ENCODE measurements at places on chromosomes 16 and 17. TPM values are rescaled to one million over a fixed set of nuclear protein-coding genes. Genes with fewer than 3 reads are reported as not detected.

DNA sequence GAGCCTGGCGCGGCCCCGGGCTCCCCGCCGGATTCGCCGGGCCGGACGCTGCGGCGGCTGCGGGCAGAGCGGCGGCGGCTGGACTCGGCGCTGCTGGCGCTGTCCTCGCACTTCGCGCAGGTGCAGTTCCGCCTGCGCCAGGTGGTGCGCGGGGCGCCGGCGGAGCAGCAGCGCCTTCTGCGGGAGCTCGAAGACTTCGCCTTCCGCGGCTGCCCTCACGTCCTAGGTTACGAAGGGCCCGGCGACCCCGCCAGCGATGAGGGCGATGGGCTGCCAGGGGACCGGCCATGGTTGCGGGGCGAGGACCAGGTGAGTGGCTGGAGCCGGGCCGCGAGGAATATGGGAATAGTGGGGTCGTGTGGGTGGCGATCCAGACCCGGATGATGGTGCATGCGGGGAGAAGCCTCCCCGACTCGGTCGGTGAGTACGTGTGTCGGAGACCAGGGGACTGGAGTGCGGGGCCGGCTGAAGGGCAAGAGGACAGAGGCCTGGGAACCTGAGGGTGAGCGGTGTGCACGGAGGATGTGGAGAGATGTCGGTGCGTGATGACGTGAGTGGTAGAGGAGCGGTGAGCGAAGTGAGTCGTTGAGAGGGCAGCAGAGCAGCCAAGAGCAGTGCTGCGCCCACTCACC, 517 bp downstream of the RUNDC1 start:
- peak; percentile 67 for DNase-seq

DNA sequence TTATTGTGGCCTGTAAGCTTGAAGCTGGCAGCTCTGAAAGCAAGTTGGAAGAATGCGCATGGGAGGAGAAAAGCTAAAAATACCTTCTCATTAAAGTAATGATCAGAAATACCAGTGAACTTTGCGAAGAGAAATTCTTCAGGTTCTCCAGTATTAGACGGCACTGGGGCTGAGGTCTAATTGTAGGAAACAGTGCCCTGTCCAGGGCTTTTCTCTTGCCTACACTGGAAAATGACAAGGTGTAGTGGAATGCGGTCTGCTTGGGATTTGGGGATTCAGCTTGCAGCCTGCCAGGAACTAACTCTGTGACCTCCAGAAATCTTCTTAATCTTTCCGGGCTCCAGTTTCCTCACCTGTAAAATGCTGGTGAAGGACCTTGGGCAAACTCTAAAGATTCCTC, 53.3 kb upstream of the KCNJ16 start:
- DNase-seq: peak; percentile 62

DNA sequence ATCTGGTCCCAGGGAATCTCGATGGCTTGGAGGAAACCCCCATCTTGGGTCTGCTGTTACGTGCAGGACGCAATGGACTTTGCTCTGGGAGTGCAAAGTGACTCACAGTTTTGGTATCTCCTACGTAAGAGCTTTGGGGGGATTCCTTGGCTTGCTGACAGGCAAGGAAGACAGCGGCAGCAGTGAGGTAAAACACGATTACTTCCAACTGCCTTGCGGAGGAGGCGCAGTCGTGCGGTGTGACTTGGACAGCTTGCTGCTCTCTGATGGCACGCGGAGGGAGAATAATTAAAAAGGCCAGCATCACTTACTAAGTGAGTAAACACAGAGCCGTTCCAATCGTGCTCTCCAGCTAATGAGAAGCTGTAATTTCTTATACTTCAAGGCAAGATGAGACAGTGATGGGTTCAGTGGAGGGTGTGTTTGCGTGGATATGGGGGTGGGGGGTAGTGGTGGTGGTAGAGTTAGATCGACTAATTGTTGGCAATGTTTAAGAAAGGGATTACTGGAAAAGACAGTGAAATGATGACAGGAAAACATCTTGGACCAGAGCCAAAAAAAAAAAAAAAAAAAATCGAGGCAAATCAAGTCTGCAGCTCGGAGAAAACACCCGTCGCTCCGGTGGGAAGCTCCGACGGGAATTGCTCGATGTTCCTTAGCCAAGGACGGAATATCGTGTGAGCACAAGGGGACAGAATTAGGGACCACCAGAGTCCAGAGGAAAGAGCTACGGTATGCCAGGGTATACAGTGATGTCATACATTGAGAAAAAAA, 184.8 kb upstream of the ZFHX3 start:
- peak; percentile 24 for DNase-seq

GRCh38 chr17:48499735-48500434, 30.9 kb downstream of the HOXB1 start:
- no peak for DNase-seq

- no peak for DNase-seq
Measured at GRCh38 chr16:1375741-1376410, 24.1 kb downstream of the GNPTG start.

- no peak for DNase-seq
Measured at GRCh38 chr17:21425736-21426135, 49.6 kb downstream of the KCNJ12 start.

Gene ZNF594
- 9.1 TPM for total RNA-seq

Gene SLFN12
- 12.3 TPM for total RNA-seq
